ENCODE measurements at places on chromosomes 7 and 10.

GRCh38 chr10:47056247-47056510 is 145.0 kb downstream of the PTPN20 start:
- DNase-seq = no peak

- no peak for DNase-seq
These were observed 4.3 kb upstream of the RSBN1L start for GRCh38 chr7:77691892-77692491.

DNA sequence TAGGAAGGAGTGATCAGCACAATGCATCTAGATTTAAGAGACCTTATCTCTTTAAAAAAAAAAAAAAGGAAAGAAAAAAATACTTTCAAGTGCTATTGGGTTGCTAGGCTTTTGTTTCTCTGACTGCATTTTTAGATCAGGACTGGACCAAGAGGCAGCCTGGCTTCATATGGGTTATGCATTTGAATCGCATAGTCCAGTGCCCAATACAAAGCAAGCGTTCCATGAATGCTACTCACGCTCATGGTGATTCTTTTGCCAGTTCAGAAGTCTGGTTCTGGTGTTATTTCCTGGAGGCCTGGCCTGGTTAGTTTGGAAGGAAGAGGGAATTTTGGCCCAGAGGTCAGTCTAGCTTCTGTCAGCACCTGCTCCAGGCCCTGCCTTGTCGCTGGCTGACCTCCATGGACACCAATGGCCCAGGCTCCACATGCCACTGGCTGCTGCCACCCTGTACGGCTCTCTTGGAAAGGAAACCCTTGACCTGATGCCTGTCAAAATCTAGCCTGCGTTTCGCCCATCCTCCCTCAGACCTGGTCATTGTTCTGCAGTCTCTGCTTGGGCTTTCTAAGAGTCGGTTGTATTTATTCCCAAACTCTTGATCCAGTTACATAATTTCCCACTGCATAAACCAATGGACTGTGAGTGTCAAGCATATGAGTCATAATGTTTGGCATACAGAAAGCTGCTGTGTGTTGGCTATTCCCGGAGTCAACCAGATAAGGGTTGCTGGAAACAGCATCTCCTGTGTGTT is 74.3 kb upstream of the MKX start:
- no peak for DNase-seq

GRCh38 chr7:127731431-127732080 is 79.6 kb downstream of the SND1 start:
- DNase-seq = no peak

GRCh38 chr7:3710122-3710521 is 409.1 kb downstream of the SDK1 start:
- DNase-seq = no peak

DNA sequence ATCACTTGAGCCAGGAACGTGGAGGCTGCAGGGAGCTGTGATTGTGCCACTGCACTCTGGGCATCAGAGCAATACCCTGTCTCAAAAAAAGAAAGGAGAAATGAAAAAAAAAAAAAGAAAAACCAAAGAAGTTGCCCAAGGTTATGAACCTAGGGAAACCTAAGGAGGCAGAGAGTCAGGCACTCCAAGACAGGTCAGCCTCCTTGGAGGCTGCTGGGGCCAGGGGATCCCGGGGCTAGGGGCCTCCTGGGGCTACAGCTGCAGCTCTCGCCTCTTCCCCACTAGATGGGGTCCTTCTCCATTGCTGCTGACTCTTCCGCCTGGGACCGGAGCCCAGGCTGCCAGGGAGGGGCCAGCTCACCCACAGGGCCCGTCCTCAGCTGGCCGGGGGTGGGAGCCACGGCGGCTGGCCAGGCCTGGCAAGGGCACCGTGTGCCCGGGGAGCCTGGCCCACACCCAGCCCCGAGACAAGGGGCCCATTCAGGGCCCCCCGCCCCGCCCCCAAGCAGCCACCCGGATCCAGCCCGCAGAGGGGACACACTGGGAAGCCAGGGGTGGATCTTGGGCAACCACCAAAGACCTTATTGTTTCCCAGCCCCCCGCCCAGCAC is 1.7 kb upstream of the SPACDR start:
- DNase-seq = no peak

- DNase-seq = no peak
These were observed 69.4 kb downstream of the SH3PXD2A start for GRCh38 chr10:103786020-103786419.

DNA sequence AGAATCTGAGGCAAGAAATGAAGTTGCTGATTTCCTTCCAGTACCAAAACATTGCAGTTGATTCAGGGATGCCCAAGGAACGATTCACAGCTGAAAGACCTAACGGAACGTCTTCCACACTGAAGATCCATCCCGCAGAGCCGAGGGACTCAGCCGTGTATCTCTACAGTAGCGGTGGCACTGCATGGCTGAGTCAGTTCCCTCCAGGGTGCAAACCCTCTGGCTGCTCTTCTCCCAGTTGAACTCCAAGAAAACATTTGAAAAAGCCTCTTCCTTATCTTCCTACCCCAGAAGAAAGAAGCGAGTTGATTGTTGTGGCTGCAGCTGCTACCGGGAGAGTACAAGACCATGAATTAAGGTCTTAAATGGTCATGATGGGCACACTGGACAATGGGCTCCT is 147.1 kb upstream of the PRSS1 start:
- no peak for DNase-seq

DNA sequence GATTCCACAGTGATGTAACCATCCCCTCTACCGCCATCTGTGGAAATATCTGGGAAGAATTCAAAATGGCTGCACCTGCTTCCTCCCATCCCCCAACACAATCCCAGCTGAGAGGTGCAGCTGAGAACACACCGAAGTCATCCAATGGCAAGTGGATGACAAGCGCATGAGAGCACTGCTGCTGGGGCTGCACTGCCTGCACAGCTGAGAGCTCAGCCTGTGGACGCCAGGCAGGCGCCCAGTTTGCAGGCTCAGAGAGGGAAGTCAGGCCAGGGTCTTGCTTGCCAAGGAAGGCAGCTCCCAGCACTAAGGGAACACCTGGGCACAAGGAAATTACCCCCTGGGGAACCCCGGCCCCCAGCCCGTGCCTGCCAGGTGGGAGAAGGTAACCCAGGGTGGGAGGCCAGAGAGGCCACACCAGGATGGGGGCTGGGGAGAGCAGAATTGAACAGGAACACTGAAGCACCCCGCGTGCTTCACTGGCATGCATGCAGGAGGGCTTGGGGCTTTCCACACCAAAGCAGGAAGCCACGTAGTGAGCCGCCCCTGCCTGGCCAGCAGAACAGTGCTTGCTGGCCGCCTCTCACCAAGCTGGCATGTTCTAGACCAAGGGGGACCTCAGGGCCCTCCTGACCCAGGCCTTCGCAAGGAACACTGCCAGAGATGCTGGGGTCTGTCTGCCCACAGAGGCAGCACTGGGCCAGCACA is 46.2 kb downstream of the FAM53B start:
- DNase-seq = no peak

DNA sequence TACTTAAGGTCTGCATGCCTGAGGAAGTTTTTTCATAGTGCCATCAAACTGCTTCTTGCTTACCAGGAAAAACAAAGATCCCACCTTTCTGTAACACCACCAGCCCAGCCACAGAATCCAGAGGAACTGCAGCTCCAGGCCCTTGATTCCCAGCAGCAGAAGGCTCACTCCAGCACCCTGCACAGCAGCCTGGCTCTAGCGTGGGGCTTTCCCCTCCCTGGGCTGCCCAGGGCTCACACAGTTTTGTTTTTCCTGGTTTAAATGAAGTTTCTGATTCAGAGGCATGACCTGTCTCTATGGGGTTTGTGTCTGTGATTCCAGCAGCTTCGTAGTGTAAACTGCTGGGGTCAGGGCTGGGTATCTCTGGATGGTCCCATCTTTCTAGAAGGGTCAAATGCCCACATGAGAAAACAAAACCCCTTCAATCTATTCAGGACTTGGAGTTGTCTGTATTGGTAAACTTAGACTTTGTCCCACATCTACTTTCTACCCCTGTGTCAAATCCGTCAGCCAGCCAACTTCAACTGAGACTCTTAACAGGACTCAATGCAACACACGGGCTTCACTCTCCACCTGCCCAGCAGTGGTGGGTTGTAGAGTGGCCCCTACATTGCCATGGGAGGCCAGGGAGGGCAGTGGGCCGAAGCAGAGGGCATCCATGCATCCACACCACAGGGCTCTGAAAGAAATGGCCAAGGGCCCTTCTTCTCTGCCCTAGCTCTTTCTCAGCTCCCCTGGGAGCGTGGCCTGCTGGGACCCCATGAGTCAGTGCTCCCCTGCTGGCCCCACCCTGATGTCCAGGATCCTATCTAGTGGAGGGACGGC is 73.6 kb downstream of the ATXN7L1 start:
- DNase-seq = no peak

DNA sequence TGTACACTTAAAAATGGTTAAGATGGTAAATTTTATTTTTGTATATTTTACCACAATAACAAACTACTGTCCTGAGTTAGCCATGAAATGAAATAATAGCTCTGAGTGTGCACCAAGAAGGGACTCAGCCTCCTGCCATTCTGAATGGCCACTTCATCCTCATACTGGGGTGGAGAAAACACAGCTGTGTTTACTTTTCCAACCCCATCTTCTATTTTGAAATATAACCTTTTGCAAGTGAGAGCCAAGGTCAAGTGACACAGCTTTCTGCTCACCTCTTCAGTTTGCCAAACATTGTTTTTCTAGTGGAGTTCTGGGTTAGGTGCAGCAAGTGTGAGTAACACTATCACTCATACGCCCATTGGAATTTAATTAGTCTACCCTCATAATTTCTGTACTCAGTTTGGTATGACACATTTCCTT is 107.4 kb upstream of the GLCCI1 start:
- no peak for DNase-seq

DNA sequence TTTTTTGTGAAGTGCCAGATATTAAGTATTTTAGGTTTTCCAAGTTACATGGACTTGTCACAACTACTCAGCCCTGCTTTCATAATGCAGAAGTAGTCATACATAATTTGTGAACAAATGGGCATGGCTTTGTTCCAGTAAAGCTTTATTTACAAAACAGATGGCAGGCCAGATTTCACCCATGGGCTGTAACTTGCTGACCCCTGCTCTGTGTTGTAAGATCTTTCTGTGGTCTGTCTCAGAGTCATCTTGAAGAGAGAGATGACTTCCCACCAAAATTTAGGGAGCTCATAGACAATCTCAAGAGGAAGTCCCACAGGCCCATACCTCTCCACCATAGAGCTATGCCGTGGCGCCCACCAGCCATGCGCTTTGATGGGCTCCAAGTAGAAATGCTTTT is 616.1 kb downstream of the LRMDA start:
- no peak for DNase-seq

GRCh38 chr7:113799896-113800295 is 118.9 kb downstream of the PPP1R3A start:
- no peak for DNase-seq

DNA sequence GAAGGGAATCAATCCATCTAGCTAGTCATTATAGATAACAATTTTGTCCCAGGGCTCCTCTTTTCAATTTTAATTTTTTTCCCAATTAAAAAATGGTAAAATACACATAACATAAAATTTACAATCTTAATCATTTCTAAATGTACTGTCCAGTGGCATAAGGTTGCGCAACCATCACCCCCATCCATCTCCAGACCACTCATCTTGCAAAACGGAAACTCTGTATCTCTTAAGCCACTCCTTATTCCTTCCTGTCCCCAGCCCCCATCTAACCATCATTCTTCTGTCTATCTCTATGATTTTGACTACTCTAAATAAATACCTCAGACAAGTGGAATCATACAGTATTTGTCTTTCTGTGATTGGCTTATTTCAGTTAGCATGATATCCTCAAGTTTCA is 46.1 kb upstream of the RAB18 start:
- DNase-seq = no peak

GRCh38 chr10:73648975-73649829 is 6.6 kb downstream of the SYNPO2L start:
- DNase-seq = no peak

- no peak for DNase-seq
These were observed 31.2 kb downstream of the COL17A1 start for GRCh38 chr10:104054430-104054829.

- no peak for DNase-seq
These were observed 137.6 kb upstream of the SVIL start for GRCh38 chr10:29772403-29772802.

GRCh38 chr7:46210467-46210866 is 289.4 kb upstream of the IGFBP3 start:
- DNase-seq = no peak

DNA sequence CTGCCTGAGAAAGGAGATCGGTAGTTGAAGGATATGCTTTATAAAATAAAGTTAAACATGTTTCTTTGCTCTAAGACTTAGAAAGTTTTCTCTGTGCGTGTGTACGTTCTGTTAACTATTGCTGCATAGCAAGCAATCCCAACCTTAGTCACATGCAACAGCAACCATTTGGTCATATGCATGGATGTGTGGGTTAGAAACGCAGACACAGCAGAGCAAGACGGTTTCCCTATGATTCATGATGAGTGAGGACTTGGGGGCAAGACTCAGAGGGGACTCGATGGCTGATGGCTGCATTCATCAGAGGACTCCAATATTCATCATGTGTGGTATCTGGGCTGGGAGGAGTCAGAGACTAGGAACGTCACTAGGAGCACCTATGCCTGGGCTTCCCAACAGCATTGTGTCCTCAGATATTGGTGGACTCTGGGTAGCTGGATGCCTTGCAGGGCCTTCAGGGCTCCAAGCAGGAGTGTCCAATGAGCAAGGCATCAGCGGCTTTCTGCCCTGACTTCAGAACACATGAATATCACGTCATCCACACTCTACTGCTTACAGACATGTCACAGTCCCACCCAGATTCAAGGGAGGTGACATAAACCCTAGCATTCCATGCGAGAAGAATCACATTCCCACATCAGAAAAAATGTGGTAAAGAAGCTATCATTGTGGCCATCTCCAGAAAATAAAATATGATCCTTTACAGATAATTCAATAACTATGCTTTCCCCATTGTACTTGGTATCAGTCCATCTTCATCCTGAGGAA is 731.2 kb downstream of the TNS3 start:
- no peak for DNase-seq

DNA sequence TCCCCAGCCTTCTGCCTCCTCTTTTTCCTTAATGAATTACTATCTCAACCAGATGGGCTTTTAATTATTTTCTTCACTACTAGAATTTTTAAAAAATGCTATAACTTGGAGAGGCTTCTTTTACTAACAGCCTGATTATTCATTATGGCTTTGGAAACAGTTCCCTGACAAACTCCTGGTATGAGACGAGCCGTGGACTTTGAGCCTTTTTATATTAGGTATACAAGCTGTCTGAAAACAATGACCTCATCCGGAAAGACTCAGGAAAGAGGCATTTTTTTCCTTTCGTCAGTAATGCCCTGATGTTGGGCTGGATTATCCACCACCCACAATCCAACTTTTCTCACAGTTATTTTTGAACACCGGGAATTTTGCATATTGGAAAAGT is 26.7 kb upstream of the ABLIM1 start:
- no peak for DNase-seq

DNA sequence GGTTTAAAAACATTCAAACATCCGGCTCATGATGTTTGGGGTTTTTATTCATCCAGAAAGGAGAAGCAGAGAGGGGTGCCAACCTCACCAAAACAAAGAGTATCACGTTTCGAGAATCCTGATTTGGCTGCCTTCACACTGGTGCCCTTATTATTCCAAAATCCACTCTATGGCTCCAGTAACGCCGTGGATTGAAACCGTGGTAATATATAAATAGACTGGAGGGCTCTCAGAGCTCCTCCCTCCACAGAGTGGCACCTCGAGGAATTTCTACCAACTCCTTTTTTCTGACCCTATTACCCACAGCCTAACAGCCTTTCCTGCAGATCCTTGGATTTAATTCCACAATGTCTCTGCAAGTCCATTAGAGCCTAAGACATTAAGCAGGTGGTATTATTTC is 353.6 kb downstream of the CRPPA start:
- no peak for DNase-seq

- DNase-seq = no peak
These were observed 5.6 kb upstream of the ASB4 start for GRCh38 chr7:95479992-95480624.

GRCh38 chr7:39164887-39165286 is 187.2 kb downstream of the POU6F2 start:
- no peak for DNase-seq
